ENCODE measurements at places on chromosomes 7 and 10. TPM values are rescaled to one million over a fixed set of nuclear protein-coding genes. Genes with fewer than 3 reads are reported as not detected.
A peak's percentile ranks its signal among the peaks of the same experiment; 100 is the strongest.

- no peak overlapping the region for H3K4me3 ChIP-seq
- peak overlapping the region; percentile 5 for H3K27ac ChIP-seq
- no peak for DNase-seq
- peaks cover 39% of the 10 kb centered on the region for H3K4me1 ChIP-seq
- no peaks in the 10 kb centered on the region for H3K27me3 ChIP-seq
- H3K36me3 ChIP-seq: no peaks in the 10 kb centered on the region
Observed at GRCh38 chr10:15609246-15609645, 110.5 kb downstream of the ITGA8 start.

DNA sequence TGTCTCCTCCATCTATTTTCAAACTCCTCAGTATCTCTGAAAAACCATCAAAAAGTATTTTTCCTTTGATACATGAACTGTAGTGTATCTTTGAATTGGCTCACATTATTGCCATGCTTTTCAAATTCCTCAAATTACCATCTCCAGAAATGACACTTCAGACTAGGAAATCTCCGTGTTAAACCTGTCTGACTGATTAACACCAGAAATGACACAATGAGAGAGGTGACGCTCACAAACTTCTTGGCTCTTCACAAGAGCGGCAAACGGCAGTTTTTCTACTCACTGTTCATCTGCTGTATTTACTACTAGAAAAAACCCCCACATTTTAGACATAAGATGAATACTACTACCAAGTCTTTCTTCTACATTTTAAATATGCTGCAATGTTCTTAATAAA lies 56.6 kb downstream of the MKX start:
- H3K4me1 ChIP-seq: peaks cover 2% of the 10 kb centered on the region
- no peak overlapping the region for H3K27ac ChIP-seq
- no peaks in the 10 kb centered on the region for H3K36me3 ChIP-seq
- DNase-seq: no peak
- no peaks in the 10 kb centered on the region for H3K27me3 ChIP-seq
- no peak overlapping the region for H3K4me3 ChIP-seq

DNA sequence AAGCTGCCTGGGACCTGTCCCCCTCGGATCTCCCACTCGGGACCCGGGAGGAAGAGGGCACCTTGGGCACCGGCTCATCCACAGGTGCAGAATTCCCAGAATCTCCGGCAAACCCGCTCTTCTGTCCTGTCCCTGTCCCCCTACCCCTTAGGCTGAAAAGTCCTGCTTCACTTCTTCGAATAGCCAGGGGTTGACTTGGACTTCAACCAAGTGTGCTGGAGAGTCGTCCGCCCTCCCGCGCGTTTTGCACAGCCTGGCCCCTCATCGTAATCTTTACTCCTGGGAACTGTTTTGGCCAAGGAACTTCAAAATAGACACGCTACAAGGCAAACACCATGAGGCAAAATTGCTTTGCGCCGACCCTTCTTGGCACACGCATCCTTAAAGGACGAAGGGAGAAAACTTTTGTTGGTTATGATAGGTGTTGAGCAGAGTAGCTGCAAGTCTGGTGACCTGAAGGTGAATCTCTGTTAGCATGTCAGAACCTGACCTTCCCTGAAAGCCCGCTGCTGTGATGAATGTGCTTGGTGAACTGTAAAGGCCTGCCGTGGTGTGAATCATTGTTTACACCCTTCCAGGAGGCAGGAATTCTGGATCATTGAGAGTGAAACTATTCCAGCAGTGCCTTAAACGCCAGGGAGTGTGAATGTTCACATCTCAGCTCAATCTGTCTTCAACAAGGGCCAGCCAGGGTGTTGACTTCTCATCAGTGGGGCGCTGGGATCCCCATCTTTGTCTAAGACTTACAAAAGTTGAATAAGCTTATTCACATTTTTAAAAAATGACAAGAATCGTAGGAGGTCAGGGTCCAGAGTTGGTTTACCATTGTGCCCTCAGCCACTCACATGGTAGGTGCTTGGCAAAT lies 589 bp upstream of the RAPGEF5 start:
- peak overlapping the region; percentile 83 for H3K4me3 ChIP-seq
- H3K27ac ChIP-seq: peak overlapping the region; percentile 71
- DNase-seq: peak; percentile 39
- peaks cover 8% of the 10 kb centered on the region for H3K4me1 ChIP-seq

- no peak overlapping the region for H3K4me3 ChIP-seq
- H3K4me1 ChIP-seq: peaks cover 16% of the 10 kb centered on the region
- no peak for DNase-seq
- H3K36me3 ChIP-seq: no peaks in the 10 kb centered on the region
- H3K27me3 ChIP-seq: peaks cover 30% of the 10 kb centered on the region
- no peak overlapping the region for H3K27ac ChIP-seq
Observed at GRCh38 chr7:156927571-156928405, 21.7 kb upstream of the NOM1 start.

The STOX1 gene
- total RNA-seq: 2.5 TPM

DNA sequence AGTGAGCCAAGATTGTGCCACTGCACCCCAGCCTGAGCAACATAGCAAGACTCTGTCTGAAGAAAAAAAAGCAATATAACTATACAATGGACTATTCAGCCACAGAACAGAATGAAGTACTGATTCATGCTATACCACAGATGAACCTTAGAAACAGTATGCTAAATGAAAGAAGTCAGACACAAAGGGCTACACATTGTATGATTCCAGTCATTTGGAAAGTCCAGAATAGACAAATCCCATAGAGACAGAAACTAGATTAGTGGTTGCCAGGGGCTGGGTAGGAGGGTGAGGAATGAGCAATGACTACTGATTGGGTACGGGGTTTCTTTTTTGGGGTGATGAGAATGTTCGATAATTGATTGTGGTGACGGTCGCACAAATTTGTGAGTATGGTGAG lies 9.6 kb upstream of the CFAP70 start:
- H3K4me1 ChIP-seq: no peaks in the 10 kb centered on the region
- H3K4me3 ChIP-seq: no peak overlapping the region
- DNase-seq: no peak
- peaks cover 25% of the 10 kb centered on the region for H3K36me3 ChIP-seq
- H3K27ac ChIP-seq: no peak overlapping the region

The MRLN gene
- total RNA-seq: not detected

- no peak overlapping the region for H3K27ac ChIP-seq
- H3K36me3 ChIP-seq: no peaks in the 10 kb centered on the region
- no peak overlapping the region for H3K4me3 ChIP-seq
- DNase-seq: no peak
Observed at GRCh38 chr7:42269161-42269560, 32.2 kb upstream of the GLI3 start.

The ACTL6B gene
- total RNA-seq: not detected

GRCh38 chr10:113692271-113692670 lies 12.6 kb downstream of the CASP7 start:
- H3K27ac ChIP-seq: no peak overlapping the region
- H3K4me1 ChIP-seq: no peaks in the 10 kb centered on the region
- DNase-seq: no peak
- peaks cover 45% of the 10 kb centered on the region for H3K36me3 ChIP-seq

- DNase-seq: no peak
- H3K27ac ChIP-seq: peak overlapping the region; percentile 71
- H3K4me3 ChIP-seq: no peak overlapping the region
- H3K4me1 ChIP-seq: peaks cover 19% of the 10 kb centered on the region
Observed at GRCh38 chr10:63699785-63700613, 178.8 kb downstream of the REEP3 start.

GRCh38 chr7:134452419-134452838 lies 6.5 kb downstream of the AKR1B1 start:
- no peak for DNase-seq
- peaks cover 24% of the 10 kb centered on the region for H3K36me3 ChIP-seq
- peaks cover 19% of the 10 kb centered on the region for H3K4me1 ChIP-seq
- no peaks in the 10 kb centered on the region for H3K27me3 ChIP-seq
- H3K27ac ChIP-seq: peak overlapping the region; percentile 34
- H3K4me3 ChIP-seq: no peak overlapping the region

All from mesothelial cell of epicardium (in vitro differentiated cells).